ENCODE measurements at places on chromosomes 13 and 19.

GRCh38 chr19:55443045-55443823 lies at the start of gene SHISA7:
Gene SHISA7 (minus strand): TSS chr19:55443300. CDS start chr19:55442863, 437 bp downstream.
- DNase-seq: no peak

- no peak for DNase-seq
Observed at GRCh38 chr13:59625111-59625510, 538.6 kb downstream of the DIAPH3 start.

DNA sequence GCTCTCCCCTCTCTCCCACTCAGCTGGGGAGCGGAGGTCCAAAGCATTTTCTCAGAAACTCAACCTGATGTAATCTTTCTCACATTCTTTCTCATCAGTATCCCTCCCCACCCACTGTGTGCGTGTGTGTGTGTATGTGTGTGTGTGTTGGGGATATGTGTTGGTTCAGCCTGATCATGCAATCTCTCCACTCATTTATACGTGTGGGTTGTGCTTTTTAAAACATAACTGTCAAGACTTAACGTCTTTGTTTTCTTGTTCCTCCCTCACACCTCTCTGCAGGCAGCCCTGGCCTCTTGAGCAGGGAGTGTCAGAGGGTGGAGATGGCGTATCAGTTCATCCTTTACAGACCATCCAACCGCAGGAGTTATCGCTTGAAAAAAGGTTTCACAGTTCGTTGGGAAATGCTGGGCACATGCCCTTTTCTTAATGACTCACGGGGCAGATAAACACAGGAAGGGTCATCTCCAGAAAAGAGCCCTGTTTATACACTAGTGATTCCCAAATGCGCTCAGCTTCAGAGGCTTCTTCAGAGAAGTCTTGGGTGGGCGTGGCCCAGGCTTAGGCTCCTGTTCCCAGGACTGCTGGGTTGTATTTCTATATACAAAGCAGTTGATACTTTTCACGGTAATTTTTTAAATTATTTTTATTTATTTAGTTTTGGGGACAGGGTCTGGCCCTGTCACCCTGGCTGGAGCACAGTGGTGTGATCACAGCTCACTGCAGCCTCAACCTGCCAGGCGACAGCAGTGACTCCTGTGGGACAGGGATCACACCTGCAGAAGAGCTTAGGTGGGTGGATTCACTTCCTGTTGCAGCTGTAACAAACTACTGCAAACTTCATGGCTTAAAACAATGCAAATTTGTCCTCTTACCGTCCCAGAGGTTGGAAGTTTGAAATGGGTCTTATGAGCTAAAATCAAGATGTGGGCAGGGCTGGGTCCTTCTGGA lies 60.3 kb downstream of the CCDC70 start:
- DNase-seq: no peak

GRCh38 chr19:51948975-51949374 lies 21.7 kb downstream of the ZNF613 start:
- DNase-seq: no peak

GRCh38 chr13:102703726-102704035 lies 8.8 kb upstream of the METTL21C start:
- no peak for DNase-seq

GRCh38 chr13:29436721-29437280 lies 158.7 kb downstream of the SLC7A1 start:
- no peak for DNase-seq

Data from naive thymus-derived CD4-positive, alpha-beta T cell (primary cell).